ENCODE measurements at places on chromosomes 5 and 9.

GRCh38 chr9:20990867-20991266, 40.6 kb downstream of the HACD4 start:
- no peak for DNase-seq

DNA sequence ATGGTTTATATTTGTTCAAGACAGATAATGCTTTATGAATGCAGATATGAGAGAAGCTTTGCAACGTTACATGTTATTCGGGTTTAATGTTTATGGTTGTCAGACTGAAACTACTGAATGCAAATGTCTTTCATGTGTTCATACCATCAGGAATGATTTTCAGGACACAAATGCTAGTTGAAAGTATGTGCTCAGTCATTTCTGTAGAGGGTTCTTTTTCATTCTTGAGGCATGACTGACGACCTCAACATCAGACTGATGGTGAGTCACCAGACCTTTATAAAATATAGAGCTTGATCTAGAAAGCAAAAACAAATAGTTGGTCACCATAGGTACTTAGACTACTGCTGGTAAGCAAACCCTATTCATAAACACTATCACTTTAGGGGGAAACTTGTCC, 287.3 kb upstream of the NUDT12 start:
- DNase-seq = no peak

- no peak for DNase-seq
These were observed 219.5 kb upstream of the RASA1 start for GRCh38 chr5:87048156-87048555.

DNA sequence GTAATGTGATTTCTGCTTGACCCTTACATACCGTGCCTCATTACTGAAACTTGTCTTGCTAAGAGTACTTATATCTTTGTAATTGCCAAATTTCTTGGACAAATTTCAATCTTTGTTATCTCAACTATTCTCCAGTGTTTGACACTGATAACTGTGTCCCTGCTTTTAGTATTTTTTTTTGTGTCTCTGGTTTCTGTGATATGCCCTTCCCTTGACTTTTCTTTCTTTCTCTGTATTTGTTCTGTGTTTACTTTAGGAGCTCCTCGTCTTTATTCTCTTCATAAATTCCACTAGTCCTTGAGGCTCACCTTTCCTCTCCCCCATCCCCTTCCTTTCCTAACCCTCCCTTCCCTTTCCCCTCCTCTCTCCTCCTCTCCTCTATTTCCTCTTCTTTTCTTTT, 123.7 kb upstream of the FBXL17 start:
- DNase-seq = no peak

- no peak for DNase-seq
These were observed 197.0 kb downstream of the MCTP1 start for GRCh38 chr5:95087816-95088317.

DNA sequence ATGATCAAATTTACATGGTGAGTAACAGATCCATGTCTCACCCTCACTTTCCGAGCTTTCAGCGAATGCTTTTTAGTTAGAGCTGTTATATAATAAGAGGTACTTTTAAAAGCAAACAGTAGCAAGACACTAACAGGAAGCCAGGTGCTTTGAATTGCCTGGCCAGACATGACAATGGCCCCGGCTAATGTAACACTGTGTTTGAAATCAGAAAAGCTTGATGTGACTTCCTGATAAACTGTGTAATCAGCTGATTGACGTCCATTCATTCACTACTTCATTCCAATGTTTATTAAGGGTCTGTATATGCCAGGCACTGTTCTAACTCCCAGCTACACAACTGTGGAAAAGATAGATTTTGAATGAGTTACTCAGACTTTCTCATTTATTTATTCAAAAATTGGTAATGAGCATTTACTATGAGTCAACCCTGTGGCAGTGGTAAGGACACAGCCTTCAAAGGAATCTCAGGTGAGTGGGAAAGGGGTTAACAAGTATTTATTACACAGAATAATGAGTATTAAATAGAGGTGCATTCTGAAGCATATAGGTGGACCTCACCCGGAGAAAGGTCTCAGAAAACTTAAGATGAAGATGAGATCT, 26.6 kb downstream of the DPYSL3 start:
- no peak for DNase-seq

GRCh38 chr5:170297589-170298462, at the start of gene LCP2:
Gene LCP2, minus strand, starts transcription at chr5:170297777. Its CDS starts 166 bp downstream, at chr5:170297611.
- DNase-seq = no peak

- DNase-seq = no peak
These were observed 146.9 kb downstream of the KIAA0825 start for GRCh38 chr5:94471521-94471920.

- DNase-seq = no peak
These were observed 45.7 kb downstream of the PRRC1 start for GRCh38 chr5:127563136-127563535.

DNA sequence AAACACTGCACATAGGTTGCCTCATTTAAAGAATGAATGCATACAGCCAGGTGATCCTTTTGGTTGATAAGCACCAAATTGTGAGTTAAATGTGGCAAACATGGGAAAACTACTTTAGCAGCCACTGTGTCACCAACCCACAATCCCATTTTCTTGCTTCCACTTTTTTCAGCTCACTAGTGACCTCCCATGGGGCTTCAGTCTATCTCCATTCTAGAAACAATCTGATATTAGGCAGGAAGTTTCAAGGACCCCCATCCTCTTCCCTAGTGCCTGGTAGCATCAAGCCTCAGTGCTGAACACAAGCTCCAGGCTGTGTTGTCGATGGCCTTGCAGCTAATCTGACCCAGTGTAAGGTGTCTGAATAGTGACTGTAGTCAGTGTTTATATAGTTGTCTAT, 66.2 kb downstream of the PLPPR1 start:
- no peak for DNase-seq

- no peak for DNase-seq
These were observed 157.5 kb upstream of the SHB start for GRCh38 chr9:38226491-38226951.

DNA sequence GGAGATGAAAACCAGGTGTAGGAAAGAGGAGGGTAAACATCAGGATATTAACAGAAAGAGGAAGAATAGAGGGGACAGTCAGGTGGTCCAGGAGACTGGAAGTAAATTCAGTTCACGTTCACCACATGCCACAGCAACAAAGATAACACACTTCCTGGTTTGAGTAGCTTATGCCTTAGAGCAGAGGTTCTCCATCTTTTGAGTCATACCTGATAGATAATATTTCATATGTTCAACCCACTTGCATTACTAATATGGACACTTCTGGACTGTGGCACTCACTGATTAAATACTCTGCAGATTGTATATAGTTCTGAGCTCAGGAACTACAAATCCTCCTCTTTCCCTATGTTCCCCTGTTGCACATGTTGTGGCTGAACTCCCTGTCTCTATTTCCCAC, 179.9 kb upstream of the NR3C1 start:
- no peak for DNase-seq

DNA sequence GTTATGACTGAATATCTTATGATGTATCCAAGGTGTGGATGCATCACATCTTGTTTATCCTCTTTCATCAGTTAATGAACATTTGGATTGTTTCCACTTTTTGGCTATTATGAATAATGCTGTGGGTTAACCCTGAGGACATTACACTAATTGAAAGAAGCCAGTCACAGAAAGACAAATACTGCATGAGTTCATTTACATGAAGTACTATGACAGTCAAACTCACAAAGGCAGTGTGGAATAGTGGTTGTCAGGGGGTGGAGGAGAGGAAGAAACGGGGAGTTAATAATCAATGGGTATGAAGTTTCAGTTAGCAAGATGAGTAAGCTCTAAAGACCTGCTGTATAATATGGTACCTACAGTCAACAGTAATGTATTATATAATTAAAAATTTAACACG, 409.4 kb upstream of the CTNND2 start:
- no peak for DNase-seq
